ENCODE measurements at places on chromosomes 6 and 20. TPM values are rescaled to one million over a fixed set of nuclear protein-coding genes. Genes with fewer than 3 reads are reported as not detected.

DNA sequence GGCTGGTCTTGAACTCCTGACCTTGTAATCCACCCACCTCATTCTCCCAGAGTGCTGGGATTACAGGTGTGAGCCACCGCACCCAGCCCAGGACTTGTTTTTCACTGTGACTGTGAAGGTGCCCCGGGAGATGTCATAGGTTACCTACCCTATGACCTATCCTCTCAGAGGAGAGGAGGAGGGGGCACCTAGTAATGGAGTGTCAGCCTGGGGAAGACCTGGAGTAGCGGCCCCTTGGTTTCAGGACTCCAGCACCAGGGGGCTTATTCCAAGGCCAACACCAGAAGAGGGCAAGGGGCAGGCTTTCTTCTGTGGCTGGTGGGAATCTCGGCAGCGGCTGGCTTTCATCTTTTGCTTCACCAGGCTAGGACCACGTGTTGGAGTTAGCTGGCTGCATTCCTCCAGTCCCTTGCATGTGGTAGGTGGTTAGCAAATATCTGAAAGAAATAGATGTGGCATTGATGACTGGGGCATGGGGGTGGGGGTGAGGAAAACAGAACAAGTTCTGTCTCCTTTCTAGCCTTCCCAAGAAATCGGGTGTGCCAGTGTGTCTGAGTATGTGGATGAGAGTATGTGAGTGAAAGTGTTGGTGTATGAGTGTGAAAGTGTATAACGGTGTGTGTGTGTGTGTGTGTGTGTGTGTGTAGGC is 7.9 kb upstream of the ITPR3 start:
- H3K4me3 ChIP-seq: no peak overlapping the region
- H3K36me3 ChIP-seq: no peaks in the 10 kb centered on the region
- no peaks in the 10 kb centered on the region for H3K27me3 ChIP-seq
- no peak overlapping the region for H3K27ac ChIP-seq
- H3K4me1 ChIP-seq: peaks cover 11% of the 10 kb centered on the region

GRCh38 chr6:156953127-156953478 is 175.9 kb downstream of the ARID1B start:
- H3K4me1 ChIP-seq: peaks cover 44% of the 10 kb centered on the region
- no peak for DNase-seq
- no peak overlapping the region for H3K4me3 ChIP-seq
- H3K27ac ChIP-seq: peak overlapping the region; percentile 58
- H3K27me3 ChIP-seq: no peaks in the 10 kb centered on the region

DNA sequence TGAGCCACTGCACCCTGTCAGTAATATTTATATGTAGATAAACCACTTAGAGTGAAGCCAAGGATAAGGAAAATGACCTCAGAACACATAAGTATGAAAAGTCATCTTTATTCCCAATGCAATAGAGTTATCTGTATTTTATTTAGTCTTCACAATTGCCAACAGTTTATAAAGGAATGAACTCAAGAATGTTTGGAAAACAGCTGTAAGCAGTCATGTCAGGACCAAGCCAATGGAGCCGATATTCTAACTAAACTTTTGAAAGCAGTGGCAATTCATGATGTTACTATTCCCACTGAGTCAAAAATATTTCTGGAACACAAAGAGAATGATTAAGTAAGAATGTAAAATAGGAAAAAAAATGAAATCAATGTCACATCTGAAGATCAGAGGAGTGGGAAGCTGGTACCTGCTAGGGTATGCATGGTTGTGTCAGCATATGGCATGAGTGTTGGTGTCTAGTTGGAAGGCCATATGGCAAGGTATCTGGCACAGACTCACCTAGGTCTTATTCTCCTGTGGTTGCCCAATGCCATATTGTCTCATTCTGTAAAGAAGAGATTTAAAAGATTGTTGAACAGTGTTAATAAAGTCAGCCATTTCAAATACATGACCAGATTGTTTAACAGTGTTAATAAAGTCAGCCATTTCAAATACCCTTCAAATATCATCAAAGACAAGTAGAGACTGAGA is 118.2 kb downstream of the ADAT2 start:
- no peaks in the 10 kb centered on the region for H3K27me3 ChIP-seq
- DNase-seq: no peak
- H3K36me3 ChIP-seq: no peaks in the 10 kb centered on the region

DNA sequence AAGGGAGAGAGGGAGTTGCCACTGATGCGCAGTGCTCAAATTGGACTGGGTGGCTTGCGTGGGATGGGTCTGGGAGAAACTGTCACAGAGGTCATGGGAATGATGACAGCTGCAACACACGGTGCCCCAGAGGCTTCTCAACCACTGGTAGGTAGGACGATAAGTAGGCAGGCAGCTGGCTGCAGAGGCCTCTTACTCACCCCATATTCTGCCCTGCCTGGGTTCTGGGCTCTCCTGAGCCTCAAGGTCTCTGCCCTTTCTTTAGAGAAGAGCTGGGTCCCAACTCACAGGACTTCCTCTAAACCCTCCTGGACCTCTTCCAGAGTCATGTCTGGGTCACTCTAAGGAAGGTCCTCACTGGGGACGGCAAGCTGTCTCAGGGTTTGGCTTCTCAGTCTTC is 37.2 kb upstream of the RNF24 start:
- H3K27me3 ChIP-seq: no peaks in the 10 kb centered on the region
- H3K4me1 ChIP-seq: no peaks in the 10 kb centered on the region
- no peak overlapping the region for H3K27ac ChIP-seq

- H3K27me3 ChIP-seq: no peaks in the 10 kb centered on the region
- no peak overlapping the region for H3K4me3 ChIP-seq
- DNase-seq: no peak
- H3K4me1 ChIP-seq: no peaks in the 10 kb centered on the region
- H3K27ac ChIP-seq: no peak overlapping the region
Observed at GRCh38 chr20:10798811-10799210, 125.0 kb upstream of the JAG1 start.

DNA sequence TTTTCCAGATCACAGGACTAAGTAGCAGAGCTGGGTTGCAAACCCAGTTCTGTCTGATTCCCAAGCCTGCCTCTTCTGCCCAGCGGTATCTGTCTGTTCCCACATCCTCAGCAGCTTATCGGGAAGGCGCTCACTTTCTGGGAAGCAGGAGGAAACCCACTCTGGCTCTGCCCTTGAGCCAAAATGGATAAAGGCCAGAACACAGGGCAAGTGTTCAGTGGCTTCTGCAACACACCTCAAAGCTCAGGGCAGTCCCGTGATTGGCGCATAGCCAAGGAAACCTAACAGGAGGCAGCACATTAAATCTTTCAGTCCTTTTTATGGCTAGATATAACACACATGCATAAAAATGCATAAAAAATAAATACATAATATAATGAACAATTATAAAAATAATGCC is 262.2 kb downstream of the NRN1 start:
- no peak for DNase-seq
- no peaks in the 10 kb centered on the region for H3K36me3 ChIP-seq
- no peaks in the 10 kb centered on the region for H3K27me3 ChIP-seq
- H3K27ac ChIP-seq: no peak overlapping the region
- H3K4me3 ChIP-seq: no peak overlapping the region
- H3K4me1 ChIP-seq: no peaks in the 10 kb centered on the region

GRCh38 chr20:12762725-12763124 is 246.0 kb upstream of the SPTLC3 start:
- H3K4me3 ChIP-seq: no peak overlapping the region
- H3K36me3 ChIP-seq: no peaks in the 10 kb centered on the region
- DNase-seq: no peak
- H3K27ac ChIP-seq: no peak overlapping the region

GRCh38 chr6:20269181-20269580 is 56.9 kb upstream of the MBOAT1 start:
- no peak overlapping the region for H3K4me3 ChIP-seq
- H3K36me3 ChIP-seq: no peaks in the 10 kb centered on the region
- H3K27ac ChIP-seq: no peak overlapping the region
- no peak for DNase-seq
- no peaks in the 10 kb centered on the region for H3K4me1 ChIP-seq
- no peaks in the 10 kb centered on the region for H3K27me3 ChIP-seq

GRCh38 chr6:44126320-44127149 is 717 bp downstream of the MRPL14 start:
- no peaks in the 10 kb centered on the region for H3K27me3 ChIP-seq
- DNase-seq: peak; percentile 63
- peak overlapping the region; percentile 82 for H3K4me3 ChIP-seq
- peak overlapping the region; percentile 94 for H3K27ac ChIP-seq
- peaks cover 35% of the 10 kb centered on the region for H3K4me1 ChIP-seq
- H3K36me3 ChIP-seq: no peaks in the 10 kb centered on the region

- no peaks in the 10 kb centered on the region for H3K36me3 ChIP-seq
- peaks cover 6% of the 10 kb centered on the region for H3K4me1 ChIP-seq
- DNase-seq: no peak
- H3K4me3 ChIP-seq: no peak overlapping the region
- H3K27me3 ChIP-seq: no peaks in the 10 kb centered on the region
Observed at GRCh38 chr6:96465321-96465903, 56.2 kb upstream of the UFL1 start.

DNA sequence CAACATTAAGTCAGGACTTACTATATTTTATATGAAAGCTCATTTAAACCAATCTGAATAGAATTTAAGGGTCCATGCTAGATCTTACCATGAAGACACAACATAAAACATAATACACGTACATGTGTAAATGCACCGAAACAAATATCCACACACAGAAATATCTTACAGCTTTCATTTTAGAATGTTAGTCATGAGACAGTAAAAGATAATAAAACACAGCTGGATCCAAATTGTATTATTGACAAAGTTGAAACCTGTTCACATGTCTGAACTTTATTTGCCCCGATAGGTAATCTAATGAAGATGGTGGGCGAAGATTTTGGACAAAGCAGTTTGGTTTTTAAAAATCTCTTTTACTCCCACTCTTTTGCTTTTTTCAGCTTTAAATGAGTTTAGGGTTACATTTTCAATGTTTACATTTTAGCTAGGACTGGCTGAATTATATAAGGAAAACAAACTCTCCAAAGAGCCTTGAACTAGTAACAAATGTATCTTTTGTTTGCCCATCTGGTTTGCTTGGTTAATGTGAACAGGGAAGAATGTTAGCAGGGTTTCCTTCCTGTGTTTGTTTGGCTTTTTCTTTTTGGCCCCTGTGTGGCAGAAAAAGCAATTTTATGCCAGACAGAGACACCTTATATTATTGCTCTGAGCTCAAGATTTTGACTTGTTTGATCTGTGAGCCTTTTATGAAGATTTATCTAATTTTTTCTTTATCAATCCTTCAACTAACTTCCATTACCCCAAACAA is 5.1 kb upstream of the TMEM181 start:
- no peak overlapping the region for H3K27ac ChIP-seq
- no peak for DNase-seq
- H3K27me3 ChIP-seq: no peaks in the 10 kb centered on the region
- no peaks in the 10 kb centered on the region for H3K36me3 ChIP-seq
- H3K4me3 ChIP-seq: no peak overlapping the region

DNA sequence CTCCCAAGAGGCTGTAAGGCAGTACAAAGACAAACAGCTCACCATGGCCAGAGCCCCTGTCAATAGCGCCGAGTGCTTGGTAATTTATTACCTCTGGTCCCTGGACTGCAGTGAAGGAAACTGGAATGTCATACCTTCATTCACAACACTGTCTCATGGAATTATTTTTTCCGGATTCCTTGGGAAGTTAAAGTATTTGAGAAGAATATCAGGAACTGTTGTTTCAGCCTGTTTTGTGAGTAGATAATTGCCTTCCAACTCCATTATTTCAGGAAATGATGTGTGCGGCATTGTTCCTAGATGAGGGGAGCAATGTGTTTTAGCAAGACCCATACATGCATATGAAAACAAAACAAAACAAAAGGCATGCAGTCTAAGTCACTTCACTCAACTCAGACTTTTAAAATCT is 64.0 kb downstream of the BLOC1S5 start:
- H3K4me3 ChIP-seq: no peak overlapping the region
- H3K27me3 ChIP-seq: no peaks in the 10 kb centered on the region
- no peak for DNase-seq

- H3K27me3 ChIP-seq: no peaks in the 10 kb centered on the region
- peaks cover 22% of the 10 kb centered on the region for H3K36me3 ChIP-seq
- no peak overlapping the region for H3K4me3 ChIP-seq
- no peak overlapping the region for H3K27ac ChIP-seq
- DNase-seq: no peak
Observed at GRCh38 chr20:3378138-3378537, 29.3 kb downstream of the DNAAF9 start.

DNA sequence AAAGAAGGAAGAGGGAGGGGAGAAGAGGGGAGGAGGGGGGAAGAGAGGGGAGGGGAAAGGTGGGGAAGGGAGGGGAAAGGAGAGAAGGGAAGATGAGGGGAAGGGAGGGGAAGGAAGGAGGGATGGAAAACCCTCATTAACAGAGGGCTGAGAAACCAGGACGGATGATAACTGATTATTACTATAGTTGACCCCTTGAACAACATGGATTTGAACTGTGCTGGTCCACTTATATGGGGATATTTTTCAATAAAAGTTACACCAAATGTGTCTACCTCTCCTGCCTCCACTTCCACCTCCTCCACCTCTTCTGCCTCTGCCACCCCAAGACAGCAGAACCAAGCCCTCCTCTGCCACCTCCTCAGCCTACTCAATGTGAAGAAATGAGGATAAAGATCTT is 184.1 kb upstream of the ARID1B start:
- H3K4me3 ChIP-seq: no peak overlapping the region
- no peaks in the 10 kb centered on the region for H3K4me1 ChIP-seq
- H3K27ac ChIP-seq: no peak overlapping the region
- no peaks in the 10 kb centered on the region for H3K27me3 ChIP-seq

GRCh38 chr20:53918020-53918311 is 152.4 kb downstream of the BCAS1 start:
- no peaks in the 10 kb centered on the region for H3K27me3 ChIP-seq
- no peak overlapping the region for H3K27ac ChIP-seq
- no peak overlapping the region for H3K4me3 ChIP-seq
- no peak for DNase-seq

DNA sequence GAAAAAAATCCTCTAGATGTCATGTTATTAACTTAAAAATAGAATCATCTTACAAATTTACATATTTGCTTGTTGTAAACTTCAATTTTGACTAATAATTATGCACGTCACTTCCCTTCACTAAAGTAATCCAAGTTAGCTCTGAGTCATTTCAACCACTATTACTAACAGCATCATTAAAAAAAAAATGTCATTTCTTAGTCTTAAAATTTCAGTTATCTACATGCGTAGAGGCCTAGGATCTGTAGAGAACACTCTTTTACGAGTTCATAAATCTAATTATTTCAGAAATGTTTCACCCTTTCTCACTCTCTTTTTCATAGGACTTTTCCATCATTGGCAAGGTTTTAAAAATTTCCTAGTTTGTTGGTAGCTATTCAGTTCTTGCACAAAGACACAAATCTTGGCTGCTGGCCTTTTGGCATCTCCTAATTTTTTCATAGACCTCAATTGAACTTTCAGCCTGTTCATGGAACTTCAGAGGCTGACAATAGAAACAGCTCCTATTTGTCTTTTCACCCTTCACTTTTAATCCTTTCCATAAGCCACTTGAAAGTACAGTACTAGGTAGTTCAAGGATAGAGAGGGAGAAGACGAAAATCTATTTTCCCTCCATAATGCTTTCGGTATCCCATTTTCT is 61.5 kb downstream of the OGFRL1 start:
- DNase-seq: no peak
- no peaks in the 10 kb centered on the region for H3K36me3 ChIP-seq
- peak overlapping the region; percentile 26 for H3K27ac ChIP-seq
- H3K4me3 ChIP-seq: no peak overlapping the region

GRCh38 chr6:29641430-29642148 is 8.6 kb upstream of the GABBR1 start:
- H3K4me1 ChIP-seq: no peaks in the 10 kb centered on the region
- no peak for DNase-seq
- no peaks in the 10 kb centered on the region for H3K36me3 ChIP-seq
- no peak overlapping the region for H3K4me3 ChIP-seq
- no peak overlapping the region for H3K27ac ChIP-seq

Gene COL12A1
- 17.0 TPM for total RNA-seq

Gene SDHAF4
- total RNA-seq: 21.4 TPM

Gene SH3BGRL2
- 10.4 TPM for total RNA-seq

Gene MEA1
- total RNA-seq: 109 TPM

Gene AVP
- not detected for total RNA-seq

Gene POU5F1
- total RNA-seq: not detected

Gene CD109
- total RNA-seq: 5.3 TPM

Gene ZDHHC14
- total RNA-seq: 8.6 TPM

Gene MAK
- 0.43 TPM for total RNA-seq

Data from adrenal gland (tissue), 19 donors.